ENCODE measurements at places on chromosomes 11 and 22. TPM values are rescaled to one million over a fixed set of nuclear protein-coding genes. Genes with fewer than 3 reads are reported as not detected.

DNA sequence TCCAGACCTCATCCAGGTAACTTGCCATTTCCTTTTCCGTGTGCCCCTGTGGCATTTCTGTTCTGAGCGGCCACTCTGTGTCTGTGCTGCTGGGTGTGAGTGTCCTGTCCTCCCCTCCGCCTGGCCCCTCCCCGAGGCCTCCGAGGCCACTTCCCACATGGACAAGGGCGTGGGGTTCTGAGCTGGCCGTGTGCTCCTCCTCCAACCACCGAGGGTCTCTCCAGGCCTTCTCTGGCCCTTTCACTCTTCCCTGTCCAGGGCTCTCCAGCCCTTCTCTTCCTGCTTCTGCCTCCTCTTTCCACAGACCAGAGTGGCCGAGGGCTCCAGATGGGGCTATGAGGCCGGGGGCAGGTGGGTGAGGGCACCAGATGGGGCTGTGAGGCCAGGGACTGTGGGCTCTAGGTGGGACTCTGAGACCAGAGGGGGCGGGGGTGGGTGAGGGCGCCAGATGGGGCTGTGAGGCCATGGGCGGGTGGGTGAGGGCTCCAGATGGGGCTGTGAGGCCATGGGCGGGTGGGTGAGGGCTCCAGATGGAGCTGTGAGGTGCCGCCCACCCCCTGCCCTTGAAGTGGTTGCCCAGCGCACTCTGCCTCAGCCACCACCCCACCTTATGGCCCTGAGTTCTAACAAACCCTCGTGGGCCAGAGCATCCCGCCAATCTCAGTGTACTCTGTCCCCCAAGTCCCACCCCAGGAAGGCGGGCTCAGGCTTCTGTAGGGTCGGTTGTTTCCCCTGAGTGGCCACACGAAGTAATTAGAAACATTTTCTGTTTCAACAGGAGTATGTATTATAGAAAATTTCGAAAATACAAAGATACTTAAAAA, 24.1 kb downstream of the PTDSS2 start:
- no peak overlapping the region for H3K27ac ChIP-seq
- DNase-seq: no peak
- no peak overlapping the region for H3K4me3 ChIP-seq
- H3K4me1 ChIP-seq: peaks cover 8% of the 10 kb centered on the region

DNA sequence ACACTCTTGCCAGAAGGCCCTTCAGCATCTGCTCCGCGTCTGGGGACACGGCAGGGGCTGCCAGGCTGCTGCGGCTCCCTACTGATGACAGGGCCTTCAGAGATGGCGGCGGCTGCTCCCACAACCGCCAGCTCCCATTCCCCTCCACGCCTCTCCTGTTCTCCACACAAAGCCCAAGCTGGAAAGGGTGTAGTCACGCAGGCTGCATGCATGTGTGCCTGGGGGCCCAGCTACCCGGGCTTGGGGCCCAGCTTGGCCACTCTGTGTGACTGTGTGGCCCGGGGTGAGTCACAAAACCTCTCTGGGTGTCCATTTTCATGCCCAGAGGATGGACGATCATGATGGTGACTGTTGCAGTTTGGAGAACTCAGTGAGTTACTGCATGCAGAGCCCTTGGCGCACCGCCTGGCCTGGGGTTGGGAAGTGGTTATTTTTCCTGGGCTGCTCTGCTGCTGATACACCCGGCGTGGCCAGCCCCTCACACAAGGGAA, 31.7 kb upstream of the PARVB start:
- no peaks in the 10 kb centered on the region for H3K36me3 ChIP-seq
- H3K4me3 ChIP-seq: no peak overlapping the region
- H3K27me3 ChIP-seq: no peaks in the 10 kb centered on the region

DNA sequence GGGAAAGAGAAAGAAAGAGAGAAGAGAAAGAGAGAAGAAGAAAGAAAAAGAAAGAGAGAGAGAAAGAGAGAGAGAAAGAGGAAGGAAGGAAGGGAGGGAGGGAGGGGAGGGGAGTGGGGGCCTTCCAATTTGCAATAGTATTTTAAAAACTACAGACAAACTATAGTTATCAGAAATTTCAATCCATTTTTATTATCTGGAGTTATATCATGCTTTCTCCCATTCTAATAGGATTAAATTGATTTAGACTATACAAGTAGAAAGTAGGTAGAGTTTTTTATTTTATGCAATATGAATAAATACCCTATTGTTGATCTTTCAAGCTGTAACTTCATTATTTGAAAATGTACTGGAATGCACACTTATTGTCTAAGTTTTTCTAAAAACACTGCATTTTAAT, 70.2 kb upstream of the CEP126 start:
- DNase-seq: no peak
- H3K27ac ChIP-seq: no peak overlapping the region
- H3K4me1 ChIP-seq: no peaks in the 10 kb centered on the region
- no peaks in the 10 kb centered on the region for H3K36me3 ChIP-seq
- no peak overlapping the region for H3K4me3 ChIP-seq
- H3K27me3 ChIP-seq: no peaks in the 10 kb centered on the region

GRCh38 chr22:19529811-19530210, 5.6 kb upstream of the CLDN5 start:
- no peak overlapping the region for H3K4me3 ChIP-seq
- H3K4me1 ChIP-seq: no peaks in the 10 kb centered on the region
- H3K27me3 ChIP-seq: peaks cover 27% of the 10 kb centered on the region

GRCh38 chr22:20203142-20203551, 52.3 kb upstream of the CCDC188 start:
- H3K4me3 ChIP-seq: no peak overlapping the region
- DNase-seq: no peak
- peaks cover 5% of the 10 kb centered on the region for H3K4me1 ChIP-seq
- H3K36me3 ChIP-seq: no peaks in the 10 kb centered on the region

- H3K27me3 ChIP-seq: no peaks in the 10 kb centered on the region
- H3K36me3 ChIP-seq: no peaks in the 10 kb centered on the region
- no peak overlapping the region for H3K4me3 ChIP-seq
- no peak for DNase-seq
- H3K27ac ChIP-seq: no peak overlapping the region
- no peaks in the 10 kb centered on the region for H3K4me1 ChIP-seq
Observed at GRCh38 chr11:86809561-86809960, 9.2 kb downstream of the PRSS23 start.

NECTIN1 gene
- total RNA-seq: 6.6 TPM

PLEKHB1 gene
- 0.80 TPM for total RNA-seq

DCHS1 gene
- total RNA-seq: 7.2 TPM

All from breast epithelium (tissue), 4 donors.